A673 (cell line): ENCODE measurements at places on chromosomes 2 and 18.

DNA sequence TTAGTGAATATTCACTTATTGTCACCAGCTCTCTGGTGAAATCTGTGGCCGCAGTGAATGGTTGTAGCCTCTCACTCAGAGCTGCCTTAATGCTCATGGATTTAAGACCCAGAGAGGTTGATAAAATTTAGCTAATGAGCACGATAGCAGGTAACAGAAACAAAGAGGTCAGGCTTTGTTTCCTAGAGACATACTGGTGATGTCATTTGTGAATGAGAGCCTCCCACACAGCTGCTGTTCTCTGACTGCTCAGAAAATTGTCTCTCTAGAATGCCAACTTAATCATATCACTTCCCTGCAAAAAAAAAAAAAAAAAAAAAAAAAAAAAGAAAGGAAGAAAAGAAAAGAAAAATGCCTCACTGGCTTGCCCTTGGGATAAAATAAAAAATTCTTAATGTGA lies 411.7 kb upstream of the MYT1L start:
- DNase-seq: no peak

DNA sequence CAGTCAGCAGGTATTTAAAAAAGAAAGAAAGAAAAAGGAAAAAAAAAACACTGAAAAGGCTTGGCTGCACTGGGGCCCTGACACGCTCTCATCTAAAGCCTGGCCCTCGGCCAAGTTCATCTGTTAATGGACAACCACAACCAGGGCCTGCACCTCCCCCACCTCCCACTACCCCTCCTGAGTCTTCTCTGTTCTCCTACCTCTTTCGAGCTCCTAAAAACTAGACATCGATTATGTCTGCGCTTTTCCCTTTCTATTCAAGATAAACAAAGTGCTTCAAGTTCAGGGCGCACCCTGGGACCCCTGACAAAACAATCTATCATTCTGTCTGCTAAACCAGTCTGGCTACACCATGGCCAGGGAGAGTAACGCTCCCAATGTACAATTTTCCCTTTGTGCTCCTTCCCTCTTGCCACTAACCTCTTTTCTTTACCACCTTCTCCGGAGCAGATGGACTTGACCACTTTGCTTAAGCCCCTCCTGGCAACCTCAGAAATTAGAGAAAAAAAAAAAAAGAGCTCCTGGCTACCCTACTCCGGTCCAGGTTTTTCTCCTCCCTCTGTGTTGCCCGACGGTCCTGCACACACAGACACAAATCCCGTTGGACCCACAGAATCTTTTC lies 22.7 kb downstream of the BCL11A start:
- DNase-seq: no peak

DNA sequence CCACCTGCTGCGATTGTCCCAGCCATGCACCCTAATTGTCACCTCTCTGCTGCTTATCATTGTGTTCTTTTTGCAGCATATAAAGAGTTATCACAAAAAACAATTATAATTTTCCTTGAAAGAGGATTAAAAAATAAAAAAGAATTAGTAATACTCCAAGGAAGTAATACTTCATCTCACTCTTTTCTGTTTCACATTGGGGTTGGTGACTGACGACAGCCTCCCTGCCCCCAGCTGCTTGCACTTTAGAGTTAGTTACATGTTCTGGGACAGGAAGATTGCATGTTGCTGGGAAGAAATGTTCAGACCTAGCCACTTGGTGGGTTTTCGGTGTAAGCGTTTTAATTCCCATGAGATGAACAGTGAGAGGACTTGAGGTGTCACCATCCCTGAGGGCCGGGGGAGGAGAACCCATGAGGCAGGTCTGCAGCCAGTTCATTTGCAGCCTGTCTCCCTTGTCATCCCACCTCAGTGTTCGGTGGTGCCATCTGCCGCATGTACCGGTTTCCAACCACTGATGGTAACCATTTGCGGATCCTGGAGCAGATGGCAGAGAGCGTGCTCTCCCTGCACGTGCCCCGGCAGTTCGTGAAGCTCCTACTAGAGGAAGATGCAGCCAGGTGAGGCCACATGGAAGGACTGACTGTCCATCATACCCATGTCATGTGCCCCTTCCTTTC lies 69.1 kb downstream of the COA5 start:
- no peak for DNase-seq

- DNase-seq: peak; percentile 37
Observed at GRCh38 chr18:48408727-48409590, at the start of gene ZBTB7C. ZBTB7C (minus strand) TSS chr18:48409383.

- peak; percentile 42 for DNase-seq
Observed at GRCh38 chr2:105287692-105288091, 41.8 kb downstream of the TGFBRAP1 start.

- DNase-seq: no peak
Observed at GRCh38 chr2:73408198-73408597, 22.6 kb downstream of the ALMS1 start.

DNA sequence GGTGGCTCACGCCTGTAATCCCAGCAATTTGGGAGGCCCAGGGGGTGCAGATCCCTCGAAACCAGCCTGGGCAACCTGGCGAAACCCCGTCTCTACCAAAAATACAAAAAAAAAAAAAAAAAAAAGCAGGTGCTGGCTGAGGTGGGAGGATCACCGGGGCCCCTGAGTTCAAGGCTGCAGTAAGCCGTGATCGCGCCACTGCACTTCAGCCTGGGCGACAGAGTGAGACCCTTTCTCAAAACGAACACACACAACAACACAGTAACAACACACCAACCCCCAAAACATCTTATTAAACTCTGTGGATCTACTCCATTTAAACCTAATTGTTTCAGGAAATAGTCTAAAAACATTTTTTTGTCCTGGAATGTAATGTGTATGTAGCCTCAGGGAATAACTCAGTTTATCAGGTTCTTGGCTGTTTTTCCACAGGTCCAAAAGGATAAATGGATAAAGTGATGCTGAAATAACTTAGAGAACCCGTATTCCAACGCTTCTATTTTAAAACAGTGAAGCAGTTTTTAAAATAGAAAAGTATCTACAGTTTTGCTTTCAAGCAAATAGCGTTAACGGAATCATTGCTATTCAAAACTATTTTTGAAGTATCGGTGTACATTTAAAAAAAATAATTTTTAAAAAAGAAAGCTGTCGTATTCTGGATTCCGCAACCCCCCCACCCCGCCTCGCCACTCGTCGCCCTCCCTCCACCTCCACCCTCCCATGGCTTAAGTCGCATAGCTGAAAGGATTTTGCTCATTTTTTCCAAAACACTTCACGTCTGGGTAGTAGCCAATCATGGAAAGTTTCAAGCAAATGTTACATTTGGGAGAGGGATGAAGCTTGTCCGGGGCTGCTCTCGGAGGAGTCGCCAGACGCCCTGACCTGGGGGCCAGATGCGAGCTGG lies 895 bp upstream of the GLS start:
- DNase-seq: peak; percentile 32

- DNase-seq: no peak
Observed at GRCh38 chr2:150225030-150225429, 262.4 kb downstream of the RND3 start.

- no peak for DNase-seq
Observed at GRCh38 chr2:25445464-25445863, 103.7 kb upstream of the DNMT3A start.

GRCh38 chr2:216312441-216312840 lies 59.8 kb downstream of the MARCHF4 start:
- DNase-seq: no peak

GRCh38 chr2:12910431-12910830 lies 193.7 kb downstream of the TRIB2 start:
- DNase-seq: no peak

- no peak for DNase-seq
Observed at GRCh38 chr2:65937379-65938160, 497.4 kb upstream of the MEIS1 start.

- DNase-seq: no peak
Observed at GRCh38 chr18:45056926-45057325, 376.2 kb downstream of the SETBP1 start.

DNA sequence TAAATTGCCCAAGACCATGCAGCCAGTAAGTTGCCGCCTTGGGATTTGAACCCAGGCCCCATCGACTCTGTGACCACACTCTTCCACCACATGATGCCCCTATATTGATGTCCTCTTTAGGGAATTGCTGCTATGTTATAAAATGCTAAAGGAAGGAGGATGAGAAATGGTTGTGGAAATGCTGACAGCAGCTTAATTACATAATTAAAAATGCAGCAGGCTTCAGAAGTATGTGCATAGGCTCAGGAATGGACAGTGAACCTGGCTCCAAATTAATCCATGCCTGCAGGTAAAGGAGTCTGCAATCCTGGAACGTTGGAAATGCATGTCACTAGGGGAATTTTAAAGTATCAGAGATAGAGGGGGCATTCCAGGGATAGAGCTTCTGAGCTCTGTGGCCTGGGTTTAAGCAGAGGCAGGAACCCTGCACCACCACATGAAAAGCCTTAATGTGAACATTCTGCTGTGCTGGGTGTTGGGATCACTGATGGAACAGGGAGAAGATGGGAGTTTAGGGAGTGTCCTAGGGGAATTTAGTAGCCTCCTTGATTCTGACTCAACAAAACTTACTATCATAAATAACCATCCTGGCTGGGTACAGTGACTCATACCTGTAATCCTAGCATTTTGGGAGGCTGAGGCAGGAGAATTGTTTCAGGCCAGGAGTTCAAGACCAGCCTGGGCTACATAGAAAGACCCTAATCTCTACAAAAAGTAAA lies 76.1 kb upstream of the CCDC85A start:
- DNase-seq: no peak

DNA sequence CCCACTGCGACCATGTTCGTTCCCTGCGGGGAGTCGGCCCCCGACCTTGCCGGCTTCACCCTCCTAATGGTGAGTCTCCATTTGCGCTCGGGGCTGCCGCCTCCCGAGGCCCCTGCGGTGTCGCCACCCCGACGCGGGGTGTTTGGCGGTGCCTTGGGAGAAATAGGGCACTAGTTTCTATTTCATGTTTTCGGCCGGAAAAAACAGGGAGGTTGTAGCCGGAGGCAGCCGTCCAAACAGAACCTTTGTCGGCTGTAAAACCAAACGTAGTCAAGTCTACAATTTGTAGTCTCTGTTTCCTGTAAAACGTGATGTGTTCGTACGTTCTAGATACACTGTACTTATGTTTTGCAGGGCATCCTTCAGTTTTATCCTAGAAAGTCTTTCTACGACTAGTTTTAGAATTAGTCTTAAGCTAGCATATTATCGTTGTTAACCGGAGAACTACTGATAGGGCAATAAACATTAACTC lies 290 bp downstream of the PSMG2 start:
- DNase-seq: no peak

- DNase-seq: no peak
Observed at GRCh38 chr18:69870736-69871135, 76.9 kb downstream of the CD226 start.

DNA sequence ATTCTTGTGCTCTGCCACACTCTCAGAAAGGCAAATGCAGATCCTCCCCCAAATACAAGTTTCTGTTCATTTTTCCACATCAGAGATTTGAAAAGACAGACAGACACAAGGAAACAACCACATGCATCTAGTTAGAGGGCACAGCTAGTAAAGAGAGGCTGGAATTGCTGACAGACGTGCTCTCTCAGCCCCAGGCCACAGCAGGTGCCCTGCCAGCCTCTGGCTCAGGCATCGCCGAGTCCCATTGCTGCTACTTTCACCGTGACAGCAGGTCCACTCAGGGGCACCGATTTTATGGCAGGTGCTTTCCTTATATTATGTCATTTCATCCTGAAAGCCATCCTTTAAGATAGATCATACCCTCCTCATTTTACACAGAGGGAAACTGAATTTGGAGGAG lies 507.5 kb downstream of the EIPR1 start:
- no peak for DNase-seq

DNA sequence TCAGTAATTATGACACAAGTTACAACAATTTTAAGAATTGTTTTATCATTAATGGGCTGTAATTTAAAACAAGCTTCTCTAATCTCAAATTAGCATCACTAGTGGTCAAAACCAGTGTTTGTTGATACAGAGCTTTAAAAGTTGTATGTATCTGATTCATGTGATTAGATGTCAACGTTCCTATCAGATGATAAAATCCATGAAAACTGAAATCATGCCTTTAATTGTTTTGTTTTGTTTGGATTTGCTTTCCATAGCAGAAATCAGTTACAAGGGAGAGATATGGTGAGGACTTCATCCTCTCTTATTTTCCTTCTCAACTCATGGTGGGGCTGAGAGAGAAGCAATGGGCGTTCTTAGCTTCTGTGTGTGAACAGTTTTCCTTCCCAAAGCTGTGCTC lies 469.6 kb downstream of the PID1 start:
- DNase-seq: no peak

- DNase-seq: no peak
Observed at GRCh38 chr2:147689220-147689909, 155.5 kb upstream of the ACVR2A start.

GRCh38 chr2:163246135-163246534 lies 407.6 kb upstream of the KCNH7 start:
- DNase-seq: no peak

DNA sequence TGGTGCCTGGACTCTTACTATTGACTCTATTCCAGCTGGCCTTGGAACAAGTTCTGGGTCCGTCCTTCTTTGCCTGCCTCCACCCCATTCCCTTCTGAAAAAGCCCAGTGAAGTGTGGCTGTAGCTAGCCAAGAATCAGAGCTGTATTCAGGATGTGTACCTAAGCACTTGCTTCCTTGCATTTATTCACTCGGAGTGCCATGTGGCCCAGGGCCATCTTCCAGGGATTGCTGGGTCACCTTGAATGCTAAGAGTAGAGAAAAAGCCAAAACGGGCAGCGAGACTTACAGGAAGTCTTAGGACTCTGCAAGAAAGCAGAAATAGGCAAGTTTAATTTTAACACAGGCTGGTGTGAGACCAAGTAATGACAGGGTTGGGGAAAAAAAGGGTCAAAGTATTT lies 4.1 kb downstream of the ITGA6 start:
- no peak for DNase-seq

GRCh38 chr18:74183130-74183529 lies 34.8 kb downstream of the TIMM21 start:
- no peak for DNase-seq

DNA sequence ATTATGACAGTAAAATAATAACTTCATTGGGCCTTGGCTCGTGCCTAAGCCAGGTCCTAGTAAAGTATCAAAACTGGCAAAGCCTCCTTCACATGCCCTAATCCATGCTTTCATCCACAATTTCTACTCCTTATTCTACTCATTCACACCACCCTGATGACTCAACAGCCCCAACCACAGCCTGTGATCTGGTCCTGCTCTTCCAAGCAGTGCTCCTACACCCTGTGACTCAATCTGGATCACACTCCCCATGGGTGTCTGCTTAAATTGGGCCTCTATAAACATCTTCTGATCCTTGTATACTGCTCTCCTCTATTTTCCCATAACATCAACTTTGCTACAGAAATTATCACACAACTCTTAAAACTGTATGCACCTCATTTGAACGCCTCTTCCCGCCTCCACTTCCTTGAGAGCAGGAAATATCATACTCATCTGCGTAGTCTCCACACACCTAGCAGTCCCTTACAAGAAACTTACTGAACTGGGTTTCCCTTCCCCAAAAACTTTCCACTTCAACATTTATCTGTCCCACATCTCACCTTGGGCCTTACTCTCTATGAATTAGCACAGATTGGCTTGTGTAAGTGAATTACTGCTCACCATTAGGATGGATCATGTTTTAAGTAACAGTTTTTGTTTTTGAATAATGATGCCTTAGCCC lies 15.9 kb downstream of the GTF3C3 start:
- DNase-seq: no peak
